ENCODE measurements at places on chromosomes 13 and 19. TPM values are rescaled to one million over a fixed set of nuclear protein-coding genes. Genes with fewer than 3 reads are reported as not detected.

The FAM124A gene
- total RNA-seq, result 23.3 TPM

The TEX29 gene
- not detected for total RNA-seq

The FAM216B gene
- total RNA-seq, result not detected

The QPCTL gene
- 26.7 TPM for total RNA-seq

The CGB1 gene
- total RNA-seq, result not detected

The CDC42EP5 gene
- total RNA-seq, result 27.1 TPM

The SMIM44 gene
- total RNA-seq, result not detected

The RASAL3 gene
- total RNA-seq, result 2.4 TPM

The MAST1 gene
- total RNA-seq, result 0.53 TPM

The GGACT gene
- 7.5 TPM for total RNA-seq

The INAFM1 gene
- 0.53 TPM for total RNA-seq

The PRODH2 gene
- not detected for total RNA-seq

The HCST gene
- total RNA-seq, result not detected

The FBXW9 gene
- 11.3 TPM for total RNA-seq

The OR7C1 gene
- total RNA-seq, result not detected

The CEACAM7 gene
- total RNA-seq, result not detected

The MYH14 gene
- not detected for total RNA-seq

The NCR1 gene
- not detected for total RNA-seq

The DNAAF3 gene
- total RNA-seq, result 0.27 TPM

The PIBF1 gene
- 30.4 TPM for total RNA-seq

The SLC5A5 gene
- total RNA-seq, result not detected

The SYNGR4 gene
- total RNA-seq, result not detected

The POU2F2 gene
- total RNA-seq, result 0.40 TPM

The S1PR4 gene
- 0.27 TPM for total RNA-seq

The SPC24 gene
- total RNA-seq, result 53.2 TPM

The GAS6 gene
- total RNA-seq, result 25.3 TPM

The KLK15 gene
- total RNA-seq, result not detected

The IQCN gene
- 0.40 TPM for total RNA-seq

The C19orf33 gene
- total RNA-seq, result 9.8 TPM

The ZNF85 gene
- 10.1 TPM for total RNA-seq

The NTF4 gene
- not detected for total RNA-seq

The FPR1 gene
- not detected for total RNA-seq

The USPL1 gene
- 36.2 TPM for total RNA-seq

The MAMSTR gene
- 0.43 TPM for total RNA-seq

The NECTIN2 gene
- 89.5 TPM for total RNA-seq

The CD70 gene
- not detected for total RNA-seq
